Mesothelial cell of epicardium (in vitro differentiated cells): ENCODE measurements at places on chromosomes 7 and 10. TPM values are rescaled to one million over a fixed set of nuclear protein-coding genes. Genes with fewer than 3 reads are reported as not detected.

DNA sequence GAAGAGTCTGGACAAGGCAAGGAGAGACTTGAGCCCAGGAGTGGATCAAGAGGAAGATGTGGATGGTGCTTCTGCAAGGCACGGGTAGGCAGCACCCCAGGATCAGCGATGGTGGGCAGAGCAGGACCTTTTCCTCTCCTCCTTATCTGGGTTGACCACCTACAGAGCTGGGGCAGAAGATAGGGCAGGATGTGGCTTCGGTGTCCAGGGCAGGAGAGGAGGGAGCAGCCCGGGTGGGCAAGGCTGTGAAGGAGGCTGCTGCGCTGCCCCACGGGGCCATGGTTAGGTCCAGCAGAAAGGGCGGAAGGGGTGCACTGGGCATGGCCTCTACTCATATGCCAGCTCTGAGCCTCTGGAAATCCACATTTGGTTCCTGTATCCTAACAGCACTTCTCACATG is 20.0 kb upstream of the PARP12 start:
- peaks cover 4% of the 10 kb centered on the region for H3K4me1 ChIP-seq
- H3K36me3 ChIP-seq: no peaks in the 10 kb centered on the region
- H3K4me3 ChIP-seq: no peak overlapping the region
- H3K27me3 ChIP-seq: peaks cover 3% of the 10 kb centered on the region
- no peak overlapping the region for H3K27ac ChIP-seq

LRRN3 gene
- 8.7 to 10.1 TPM (median 9.4 TPM) in 3 replicates for total RNA-seq

DNA sequence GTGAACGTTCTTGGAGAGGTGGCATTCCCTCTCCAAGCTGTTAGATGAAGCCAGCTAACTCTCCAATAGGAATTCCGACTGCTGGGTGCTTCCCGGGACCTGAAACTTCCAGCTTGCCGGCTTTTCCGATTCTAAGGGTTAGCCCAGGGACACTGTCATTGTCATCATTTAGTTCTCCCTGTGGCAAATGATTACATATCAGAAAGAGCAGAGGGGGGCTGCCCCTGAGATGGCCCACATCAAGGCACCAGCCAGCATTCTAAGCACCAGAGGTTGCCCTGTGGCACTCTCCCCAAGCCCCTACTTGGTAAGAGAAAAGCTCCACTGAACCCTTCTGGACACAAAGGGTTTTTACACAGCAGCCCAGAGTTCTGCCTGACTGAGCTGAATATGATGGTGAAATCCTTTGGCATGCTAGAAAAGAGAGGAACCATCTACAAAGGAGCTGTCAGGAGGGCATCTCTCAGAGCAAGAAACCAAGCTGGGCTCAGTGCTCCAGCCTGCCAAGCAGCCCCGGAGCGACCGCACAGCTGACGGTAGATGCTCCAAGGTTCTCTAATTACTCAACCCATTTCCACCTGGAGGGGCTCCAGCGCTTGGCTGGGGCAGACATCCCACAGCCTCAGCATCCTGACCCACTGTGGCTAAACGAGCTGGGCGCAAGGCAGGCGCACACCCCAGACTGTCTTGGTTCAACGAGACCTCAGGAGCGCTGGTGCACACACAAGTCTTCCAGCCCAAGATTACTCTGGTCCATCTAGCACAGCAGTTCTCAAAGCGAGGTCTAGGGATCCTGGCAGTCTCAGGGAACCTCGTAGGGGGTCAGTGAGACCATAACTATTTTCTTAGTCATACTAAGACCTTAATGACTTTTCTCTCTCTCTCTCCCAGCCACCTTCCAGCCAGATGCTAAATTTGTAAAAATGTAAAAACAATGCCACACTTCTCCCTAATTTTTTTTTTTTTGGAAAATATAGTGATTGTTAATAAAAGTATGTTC is 160.5 kb downstream of the GFRA1 start:
- no peaks in the 10 kb centered on the region for H3K36me3 ChIP-seq
- no peaks in the 10 kb centered on the region for H3K27me3 ChIP-seq
- no peaks in the 10 kb centered on the region for H3K4me1 ChIP-seq
- no peak overlapping the region for H3K4me3 ChIP-seq

GRCh38 chr10:34292194-34292565 is 522.9 kb downstream of the PARD3 start:
- no peak for DNase-seq
- H3K4me1 ChIP-seq: peaks cover 27% of the 10 kb centered on the region
- H3K4me3 ChIP-seq: no peak overlapping the region
- peaks cover 5% of the 10 kb centered on the region for H3K36me3 ChIP-seq

DNA sequence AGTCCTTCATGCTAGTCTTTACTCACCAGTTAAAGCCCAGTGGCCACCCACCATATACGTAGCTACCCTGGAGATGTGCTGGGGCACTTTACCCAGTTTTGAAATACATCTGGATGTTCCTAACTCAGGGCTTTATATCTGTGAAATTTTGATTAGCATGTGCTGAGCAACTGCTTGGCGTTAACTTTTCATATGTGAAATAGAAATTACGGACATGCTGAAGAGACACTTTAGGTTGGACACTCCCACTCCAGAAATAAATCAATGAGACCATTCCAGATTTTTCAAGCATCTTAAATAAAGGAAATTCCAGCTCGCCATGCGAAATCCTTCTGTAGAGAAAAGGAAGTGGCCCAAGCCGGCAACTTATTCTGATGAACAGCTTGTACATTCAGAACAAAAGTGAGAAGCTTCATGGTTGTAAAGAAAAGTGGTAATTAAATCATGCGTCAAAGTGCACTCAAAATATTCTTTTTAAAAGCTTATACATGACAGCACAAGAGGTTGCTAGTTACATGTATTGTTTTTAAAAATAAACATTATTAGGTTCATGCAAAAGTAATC is 153.5 kb upstream of the ITGB1 start:
- H3K4me1 ChIP-seq: peaks cover 32% of the 10 kb centered on the region
- no peaks in the 10 kb centered on the region for H3K36me3 ChIP-seq
- DNase-seq: no peak
- no peak overlapping the region for H3K4me3 ChIP-seq
- no peak overlapping the region for H3K27ac ChIP-seq

DNA sequence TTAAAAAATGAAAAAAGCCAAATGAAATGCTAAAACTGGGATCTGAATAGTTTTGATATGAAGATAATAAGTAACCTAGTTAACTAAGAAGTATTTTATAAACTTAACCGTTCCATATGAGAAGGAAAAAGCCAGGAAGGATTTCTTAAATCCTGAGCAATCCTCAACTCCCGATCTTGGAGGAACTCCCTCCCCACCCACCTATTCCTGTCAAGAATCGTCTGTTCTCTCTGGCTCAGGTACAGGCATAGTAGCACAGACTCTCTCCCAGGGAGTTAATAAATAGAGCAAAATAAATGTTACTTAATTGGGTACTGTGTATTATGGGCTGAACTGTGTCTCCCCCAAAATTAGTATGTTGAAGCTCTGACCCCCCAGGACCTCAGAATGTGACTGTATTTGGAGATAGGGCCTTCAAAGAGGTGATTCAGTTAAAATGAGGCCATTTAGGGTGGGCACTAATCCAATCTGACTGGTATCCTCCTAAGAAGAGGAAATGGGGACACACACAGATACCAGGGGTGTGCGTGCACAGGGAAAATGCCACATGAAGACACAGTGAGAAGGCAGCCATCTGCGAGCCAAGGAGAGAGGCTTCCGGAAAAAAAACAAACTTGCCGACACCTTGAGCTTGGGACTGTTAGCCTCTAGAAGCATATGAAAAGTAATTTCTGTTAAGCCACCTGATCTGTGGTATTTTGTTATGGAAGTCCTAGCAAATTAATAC is 28.7 kb downstream of the PUS7 start:
- no peak overlapping the region for H3K4me3 ChIP-seq
- H3K27ac ChIP-seq: no peak overlapping the region
- H3K27me3 ChIP-seq: no peaks in the 10 kb centered on the region
- H3K36me3 ChIP-seq: peaks cover 2% of the 10 kb centered on the region

DNA sequence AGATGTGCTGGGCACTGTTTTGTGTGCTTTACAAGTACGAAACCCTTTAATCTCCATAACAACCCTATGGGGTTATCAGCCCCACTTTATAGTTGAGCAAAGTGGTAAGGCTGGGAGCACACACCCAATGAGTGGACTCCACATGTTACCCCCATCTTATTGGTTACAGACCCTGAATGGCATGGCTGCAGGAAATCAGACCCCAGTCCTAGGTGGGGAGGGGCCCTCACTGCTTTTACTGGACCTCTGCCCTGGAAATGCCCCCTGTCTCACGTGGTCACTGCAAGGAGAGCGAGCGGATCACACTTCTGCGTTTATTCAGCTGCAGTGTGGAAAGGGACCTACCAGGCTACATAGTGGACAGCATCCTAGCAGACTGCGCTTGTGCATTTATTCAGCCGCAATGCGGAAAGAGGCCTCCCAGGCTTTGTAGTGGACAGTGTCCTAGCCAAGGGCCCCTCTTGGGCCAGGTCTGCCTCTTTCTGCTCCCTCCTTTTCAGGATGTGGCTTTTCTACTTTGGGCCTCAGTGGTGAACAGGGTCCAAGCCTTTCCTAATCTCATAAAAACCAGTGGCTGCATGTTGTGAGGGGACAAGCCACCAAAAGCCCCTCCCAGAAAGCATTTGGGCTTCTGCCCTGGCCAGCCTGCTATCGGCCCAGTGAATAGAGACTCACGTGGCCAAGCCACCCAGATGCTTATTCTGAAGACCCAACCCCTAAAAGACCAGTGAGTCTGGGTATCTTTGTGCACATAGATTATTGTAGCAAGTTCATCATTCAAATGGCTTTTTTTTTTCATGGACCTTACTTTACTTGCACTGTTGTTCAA is 405.7 kb upstream of the RNF32 start:
- no peak overlapping the region for H3K27ac ChIP-seq
- H3K4me1 ChIP-seq: no peaks in the 10 kb centered on the region
- H3K27me3 ChIP-seq: no peaks in the 10 kb centered on the region
- H3K4me3 ChIP-seq: no peak overlapping the region
- no peaks in the 10 kb centered on the region for H3K36me3 ChIP-seq
- peak; percentile 21 for DNase-seq

GRCh38 chr7:40986351-40986873 is 716.5 kb downstream of the INHBA start:
- H3K4me3 ChIP-seq: no peak overlapping the region
- no peaks in the 10 kb centered on the region for H3K36me3 ChIP-seq
- H3K27ac ChIP-seq: no peak overlapping the region
- DNase-seq: no peak
- peaks cover 14% of the 10 kb centered on the region for H3K4me1 ChIP-seq
- H3K27me3 ChIP-seq: no peaks in the 10 kb centered on the region

ZCWPW1 gene
- 3.4 to 6.1 TPM (median 4.3 TPM) in 3 replicates for total RNA-seq

DNA sequence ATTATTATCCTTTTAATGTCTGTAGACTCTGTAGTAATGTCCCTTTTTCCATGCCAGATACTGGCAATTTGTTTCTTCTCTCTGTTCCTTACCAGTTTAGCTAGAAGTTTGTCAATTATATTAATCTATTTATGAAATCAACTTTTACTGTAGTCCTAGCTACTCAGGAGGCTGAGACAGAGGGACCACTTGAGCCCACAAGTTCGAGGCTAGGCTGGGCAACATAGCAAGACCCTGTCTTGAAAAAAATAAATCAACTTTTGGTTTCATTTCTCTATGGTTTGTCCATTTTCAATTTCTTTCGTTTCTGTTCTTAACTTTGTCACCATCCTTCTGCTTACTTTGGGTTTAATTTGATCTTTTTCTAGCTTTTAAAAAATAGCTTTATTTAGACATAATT is 42.5 kb upstream of the PLA2G12B start:
- H3K4me1 ChIP-seq: no peaks in the 10 kb centered on the region
- H3K4me3 ChIP-seq: no peak overlapping the region
- no peaks in the 10 kb centered on the region for H3K27me3 ChIP-seq
- H3K36me3 ChIP-seq: peaks cover 48% of the 10 kb centered on the region
- no peak overlapping the region for H3K27ac ChIP-seq
- DNase-seq: no peak

VWC2 gene
- 0.27 to 0.32 TPM (median 0.29 TPM) in 3 replicates for total RNA-seq

- H3K4me3 ChIP-seq: no peak overlapping the region
- H3K27me3 ChIP-seq: no peaks in the 10 kb centered on the region
- H3K36me3 ChIP-seq: peaks cover 29% of the 10 kb centered on the region
Observed at GRCh38 chr10:15244635-15245197, 76.2 kb upstream of the NMT2 start.
